ENCODE measurements at places on chromosomes 2 and 18.

DNA sequence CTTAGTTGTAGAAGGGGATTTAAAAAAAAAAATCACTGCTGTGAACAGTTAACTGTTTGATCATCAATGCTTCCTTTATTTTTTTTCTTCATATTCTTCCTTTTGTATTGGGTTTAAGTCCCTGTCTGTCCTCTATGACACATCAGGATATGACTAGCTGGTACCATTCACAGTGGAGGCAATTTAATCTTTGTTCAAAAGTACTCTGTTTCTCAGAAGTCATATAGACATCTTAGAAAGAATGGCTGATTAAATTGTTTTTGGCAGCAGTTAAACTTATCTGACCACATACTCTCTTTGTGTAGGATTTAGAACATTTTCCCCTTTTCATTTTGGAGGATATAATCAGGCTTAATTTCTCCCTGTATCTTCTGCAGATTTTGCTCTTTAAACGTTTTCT is 807.8 kb upstream of the CDH2 start:
- DNase-seq, result no peak

GRCh38 chr2:34387536-34387935 is 788.4 kb upstream of the FAM98A start:
- DNase-seq, result no peak

- no peak for DNase-seq
Observed at GRCh38 chr2:17495590-17495989, 22.6 kb downstream of the RAD51AP2 start.

DNA sequence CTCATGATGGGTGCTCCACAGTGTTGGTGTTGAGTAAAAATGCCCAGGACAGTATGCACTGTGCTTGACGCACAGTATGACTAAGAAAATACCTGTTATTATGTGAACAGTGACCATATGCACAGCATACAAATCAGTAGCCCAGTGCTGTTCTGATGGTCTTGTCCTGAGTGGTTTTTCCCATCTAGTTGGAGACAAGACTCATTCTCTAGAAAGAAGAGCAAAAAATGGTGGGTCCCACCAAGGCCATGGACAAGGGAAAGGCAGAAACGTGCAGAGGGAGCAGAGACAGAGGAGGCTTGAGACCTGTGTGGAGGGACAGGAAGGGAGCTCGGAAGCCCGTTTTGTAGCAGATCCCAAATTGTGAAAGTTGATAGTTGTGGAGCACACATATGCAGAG is 987 bp upstream of the SMIM21 start:
- DNase-seq, result no peak

DNA sequence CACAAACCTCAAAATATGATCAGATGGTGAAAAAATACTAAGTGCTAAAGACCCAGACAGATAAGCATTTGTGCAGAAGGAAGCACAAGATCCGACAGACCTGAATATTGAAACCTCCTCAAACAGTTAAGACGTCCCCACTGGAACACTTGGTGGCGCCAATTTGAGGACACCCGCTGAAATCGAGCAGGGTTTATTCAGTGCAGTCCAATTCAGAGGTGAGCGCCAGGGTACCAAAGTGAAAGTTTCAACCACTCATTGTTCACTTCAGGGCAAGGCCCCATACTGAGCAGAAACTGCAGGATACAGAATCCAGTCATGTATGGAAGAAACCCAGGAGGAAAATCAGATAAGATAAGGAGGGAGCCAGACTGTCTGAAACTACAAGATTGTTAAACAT is 417.6 kb downstream of the LRRTM4 start:
- no peak for DNase-seq

- DNase-seq, result no peak
Observed at GRCh38 chr2:59018737-59019136, 777.6 kb upstream of the FANCL start.

GRCh38 chr2:98347298-98348065 is 1.2 kb downstream of the CNGA3 start:
- DNase-seq, result no peak

All from CD4-positive, alpha-beta T cell treated with Interleukin-21 for 1 hour (primary cell).